Cardiac muscle cell (in vitro differentiated cells and primary cell): ENCODE measurements at places on chromosomes 11 and 22. TPM values are rescaled to one million over a fixed set of nuclear protein-coding genes. Genes with fewer than 3 reads are reported as not detected.

Gene TMEM191C
- polyA plus RNA-seq, result 11.3 and 11.8 TPM in 2 replicates

Gene OR5L2
- not detected in 2 replicates for polyA plus RNA-seq

Gene TRIM48
- polyA plus RNA-seq, result not detected in 2 replicates

Gene SEC14L6
- 1.2 and 2.2 TPM in 2 replicates for polyA plus RNA-seq

Gene MOGAT2
- not detected in 2 replicates for polyA plus RNA-seq

Gene PNPLA5
- not detected in 2 replicates for polyA plus RNA-seq

Gene CARNS1
- 2.1 and 4.8 TPM in 2 replicates for polyA plus RNA-seq

Gene OR51E2
- polyA plus RNA-seq, result not detected in 2 replicates

Gene SPI1
- polyA plus RNA-seq, result 0.56 and 1.3 TPM in 2 replicates

Gene WNT11
- 78.3 and 87.9 TPM in 2 replicates for polyA plus RNA-seq
